Stimulated activated CD8-positive, alpha-beta memory T cell treated with anti-CD3 and anti-CD28 coated beads, Interleukin-15, amount 100 ng/mL, for 24 hours (primary cell): ENCODE measurements at places on chromosomes 11 and 22.

- no peak for DNase-seq
Measured at GRCh38 chr22:36948273-36949225, 35.1 kb downstream of the CSF2RB start.

DNA sequence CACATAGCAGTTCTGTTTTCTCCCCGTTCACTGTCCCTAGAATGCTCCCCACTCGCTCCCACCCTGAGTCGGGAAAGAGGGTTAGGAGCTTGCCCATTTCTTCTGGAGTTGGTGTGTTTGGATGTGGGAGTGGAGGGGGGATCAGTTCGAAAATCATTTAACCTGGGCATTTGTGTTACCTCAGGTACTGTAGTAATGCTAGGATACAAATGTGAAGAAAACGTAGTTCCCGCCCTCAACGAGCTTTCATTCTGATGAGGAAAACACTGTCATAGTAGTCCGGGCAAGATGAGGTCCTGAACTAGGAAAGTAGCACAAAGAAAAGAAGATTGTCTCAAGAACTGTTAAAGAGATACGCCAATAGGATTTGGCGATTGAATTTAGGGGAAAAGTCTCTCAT is 539 bp downstream of the SDHD start:
- no peak for DNase-seq

GRCh38 chr22:16783930-16784354 is 41.3 kb downstream of the XKR3 start:
- no peak for DNase-seq

GRCh38 chr11:92911478-92911877 is 58.0 kb upstream of the MTNR1B start:
- DNase-seq: no peak

- DNase-seq: no peak
Measured at GRCh38 chr22:38347944-38348750, 30.9 kb upstream of the CSNK1E start.

- no peak for DNase-seq
Measured at GRCh38 chr11:20235164-20235563, 74.9 kb upstream of the DBX1 start.

DNA sequence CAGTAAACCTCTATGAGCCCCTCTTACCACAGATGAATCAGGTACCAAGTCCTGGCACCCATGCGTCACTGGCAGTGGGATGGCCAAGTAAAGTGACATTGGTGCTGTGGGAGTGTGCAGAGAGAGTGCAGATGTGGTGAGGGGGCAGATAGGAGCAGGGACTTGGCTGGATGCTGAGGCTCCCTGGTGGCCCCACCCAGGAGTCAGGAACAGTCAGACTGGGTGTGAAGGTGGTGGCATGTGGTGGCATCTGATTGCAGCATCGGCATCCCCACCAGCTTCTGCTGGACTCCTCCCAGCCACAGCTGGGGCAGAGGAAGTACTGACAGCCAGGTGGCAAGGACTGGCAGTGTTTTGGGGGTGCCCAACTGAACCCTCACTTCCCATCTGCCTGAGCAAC is 11.4 kb downstream of the DGAT2 start:
- DNase-seq: no peak

- no peak for DNase-seq
Measured at GRCh38 chr11:99812516-99812915, 791.8 kb downstream of the CNTN5 start.

- DNase-seq: no peak
Measured at GRCh38 chr22:38131399-38131798, 20.9 kb upstream of the BAIAP2L2 start.

- DNase-seq: no peak
Measured at GRCh38 chr11:41235668-41236067, 223.8 kb downstream of the LRRC4C start.

- DNase-seq: no peak
Measured at GRCh38 chr11:70818351-70818750, 420.0 kb downstream of the CTTN start.

DNA sequence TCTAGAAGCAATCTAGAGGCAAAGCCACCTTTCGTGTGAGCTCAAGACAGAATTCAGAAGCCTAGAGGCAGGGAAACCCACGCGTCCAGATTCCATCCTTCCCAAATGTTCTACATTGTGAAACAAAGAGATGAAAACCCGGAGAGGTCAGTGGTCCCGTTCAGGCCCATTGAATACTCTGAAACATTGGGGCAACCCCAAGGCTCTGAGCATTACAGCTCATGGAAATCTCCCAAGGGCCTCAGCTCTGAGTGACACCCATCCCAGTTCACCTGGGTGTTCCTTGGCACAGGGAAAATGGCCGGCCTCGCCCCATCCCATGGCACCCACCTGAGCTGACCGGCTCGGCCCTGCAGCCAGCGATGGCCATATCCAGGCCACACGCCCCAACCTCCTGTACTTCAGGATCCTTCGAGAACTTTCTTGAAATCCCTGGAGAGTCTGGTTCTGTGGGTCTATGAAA is 128.6 kb upstream of the FGF3 start:
- DNase-seq: no peak

GRCh38 chr11:81421251-81421860 is 1312.3 kb downstream of the FAM181B start:
- DNase-seq: no peak

GRCh38 chr11:63535734-63536133 is 874 bp upstream of the PLAAT4 start:
- DNase-seq: no peak

DNA sequence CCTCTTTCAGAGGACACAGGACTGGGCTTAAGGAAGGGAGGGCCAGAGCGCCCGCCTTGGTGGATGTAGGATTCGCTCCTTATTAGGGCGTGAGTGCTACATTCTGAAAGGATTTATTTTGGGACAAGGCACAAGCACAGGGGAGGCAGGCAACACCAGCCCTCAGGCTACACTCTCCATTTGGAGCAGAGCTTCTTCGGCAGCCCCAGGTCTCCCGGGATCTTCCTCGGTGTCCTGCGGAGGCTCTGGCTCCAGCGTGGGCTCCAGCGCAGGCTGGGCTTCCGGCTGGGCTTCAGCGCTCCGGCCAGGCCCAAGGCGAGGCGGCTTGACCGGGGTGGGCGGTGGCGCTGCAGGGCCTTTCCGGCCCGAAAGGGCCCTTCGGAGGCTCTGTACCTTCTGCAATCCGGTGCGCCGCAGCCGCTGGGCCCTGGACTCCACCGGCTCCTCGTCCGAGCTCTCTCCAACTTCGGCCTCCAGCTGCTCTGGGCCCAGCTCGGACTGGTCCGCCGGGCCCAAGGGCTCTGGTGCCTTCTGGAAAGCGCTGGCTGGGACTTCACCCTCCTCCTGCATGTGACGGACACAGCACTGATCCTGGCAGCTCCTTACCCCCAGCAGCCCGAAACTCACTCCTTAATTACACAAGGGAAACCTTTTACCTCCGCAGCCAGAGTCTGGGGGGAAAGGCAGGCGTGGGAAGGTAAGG is 1.1 kb downstream of the CAVIN3 start:
- DNase-seq: no peak

- DNase-seq: no peak
Measured at GRCh38 chr11:81220146-81220895, 1513.3 kb downstream of the FAM181B start.

DNA sequence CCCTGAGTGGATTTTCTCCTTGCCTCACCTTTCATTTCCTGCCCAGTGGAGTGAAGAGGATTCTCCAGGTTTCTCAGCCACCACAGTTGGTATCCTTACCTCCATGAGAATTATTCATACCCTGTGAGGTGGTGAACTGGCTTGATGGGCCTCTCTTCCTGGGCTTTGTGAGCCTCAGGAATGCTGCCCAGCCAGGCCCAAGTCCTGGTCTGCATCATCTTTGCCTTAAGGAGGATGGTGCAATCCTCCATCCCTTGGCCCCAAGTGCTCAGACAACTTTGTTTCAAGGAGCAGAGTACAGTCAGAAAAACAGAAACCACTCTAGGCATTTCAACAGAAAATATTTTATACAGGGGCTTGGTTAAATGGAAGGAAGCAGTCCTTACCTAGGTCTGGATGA is 114.2 kb upstream of the CADM1 start:
- no peak for DNase-seq
